ENCODE measurements at places on chromosomes 7 and 10.

DNA sequence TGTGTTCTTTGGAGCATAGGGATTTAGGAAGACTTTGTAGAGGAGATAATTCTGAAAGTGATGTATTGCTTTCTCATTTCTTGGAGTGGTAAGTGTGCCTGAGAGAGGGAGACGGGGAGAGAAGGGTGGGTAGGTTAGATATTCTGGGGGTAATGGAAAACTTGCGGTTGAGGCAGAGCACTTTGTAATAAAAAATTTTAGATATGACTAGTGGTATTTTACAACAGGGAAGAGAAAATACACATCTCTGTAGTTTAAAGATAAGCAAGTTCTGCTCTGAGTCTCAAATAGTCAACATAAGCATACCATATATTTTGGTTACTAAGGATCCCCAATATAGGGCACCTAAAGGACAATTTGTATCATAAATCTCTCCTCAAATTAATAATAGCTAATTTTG is 6.6 kb downstream of the VPS50 start:
- DNase-seq: no peak

- no peak for DNase-seq
These were observed 115.1 kb upstream of the SLC13A1 start for GRCh38 chr7:123314886-123315285.

- DNase-seq: no peak
These were observed 132.6 kb upstream of the RSU1 start for GRCh38 chr10:16949816-16950215.

- no peak for DNase-seq
These were observed 106.1 kb upstream of the BTBD16 start for GRCh38 chr10:122164815-122165483.

DNA sequence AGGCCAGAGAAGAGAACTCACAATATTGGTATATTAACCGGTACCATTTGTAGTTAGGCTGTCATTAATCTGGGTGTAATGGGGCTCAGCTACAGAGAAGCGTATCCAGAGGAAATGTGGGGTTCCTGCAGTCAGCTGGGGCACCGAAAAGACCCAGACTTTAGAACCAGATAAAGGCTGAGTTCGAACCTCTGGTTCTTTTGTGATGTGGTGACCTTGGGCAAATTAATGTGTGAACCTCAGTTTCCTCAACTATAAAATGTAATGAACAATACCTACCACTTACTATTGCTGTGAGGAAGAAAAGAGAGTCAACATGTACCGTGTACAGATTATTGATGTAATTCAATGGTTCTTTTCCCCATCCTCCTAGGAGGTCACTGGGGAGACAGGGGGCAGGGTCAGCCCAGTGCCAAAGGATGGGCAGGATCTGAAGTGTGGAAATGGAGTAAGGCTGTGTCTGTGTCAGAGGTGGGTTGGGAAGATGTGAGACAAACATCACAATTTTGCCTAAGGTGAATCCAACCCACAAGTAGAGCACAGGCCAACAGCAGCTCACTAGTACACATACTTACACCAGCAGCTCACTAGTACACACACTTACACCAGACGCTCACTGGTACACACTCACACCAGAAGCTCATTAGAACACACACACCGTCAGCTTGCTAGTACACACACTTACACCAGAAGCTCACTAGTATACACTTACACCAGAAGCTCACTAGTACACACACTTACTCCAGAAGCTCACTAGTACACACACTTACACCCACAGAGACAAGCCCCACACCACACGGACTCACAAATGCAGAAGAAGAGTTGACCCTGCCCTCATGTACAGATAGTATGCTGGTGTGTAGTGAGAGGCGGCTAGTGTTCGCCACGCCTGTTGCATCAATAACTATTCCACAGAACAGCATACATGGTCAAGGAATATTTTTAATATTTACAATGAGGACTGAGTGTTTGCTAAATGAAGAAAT is 28.0 kb downstream of the PRSS2 start:
- DNase-seq: peak; percentile 69

DNA sequence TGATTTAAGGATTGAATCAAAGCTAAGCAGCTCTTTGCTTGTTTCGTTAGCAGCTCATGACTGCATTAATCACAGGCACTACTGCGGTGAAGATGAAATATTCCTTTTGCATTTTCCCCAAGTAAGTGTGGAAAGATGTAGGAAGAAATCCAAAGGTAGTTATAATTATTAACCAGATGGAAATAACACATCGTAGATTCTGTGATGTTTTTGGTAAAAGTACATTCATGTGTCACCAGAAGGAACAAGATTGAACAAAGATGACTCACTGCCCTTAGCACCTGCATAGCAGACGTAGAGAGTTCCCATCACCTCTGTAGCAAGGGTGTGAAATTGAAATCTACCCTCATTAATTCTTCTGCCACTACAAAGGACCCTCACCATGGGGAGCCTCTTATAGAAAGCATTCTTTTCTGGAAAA is 37.1 kb downstream of the SMURF1 start:
- DNase-seq: no peak

- no peak for DNase-seq
These were observed 147.6 kb upstream of the C7orf33 start for GRCh38 chr7:148442933-148443332.

- peak; percentile 27 for DNase-seq
These were observed 28.6 kb downstream of the RTKN2 start for GRCh38 chr10:62239994-62240393.
